ENCODE measurements at places on chromosomes 1 and 21. TPM values are rescaled to one million over a fixed set of nuclear protein-coding genes. Genes with fewer than 3 reads are reported as not detected.

GRCh38 chr1:195745189-195746010 is 862.8 kb downstream of the KCNT2 start:
- DNase-seq = no peak

DNA sequence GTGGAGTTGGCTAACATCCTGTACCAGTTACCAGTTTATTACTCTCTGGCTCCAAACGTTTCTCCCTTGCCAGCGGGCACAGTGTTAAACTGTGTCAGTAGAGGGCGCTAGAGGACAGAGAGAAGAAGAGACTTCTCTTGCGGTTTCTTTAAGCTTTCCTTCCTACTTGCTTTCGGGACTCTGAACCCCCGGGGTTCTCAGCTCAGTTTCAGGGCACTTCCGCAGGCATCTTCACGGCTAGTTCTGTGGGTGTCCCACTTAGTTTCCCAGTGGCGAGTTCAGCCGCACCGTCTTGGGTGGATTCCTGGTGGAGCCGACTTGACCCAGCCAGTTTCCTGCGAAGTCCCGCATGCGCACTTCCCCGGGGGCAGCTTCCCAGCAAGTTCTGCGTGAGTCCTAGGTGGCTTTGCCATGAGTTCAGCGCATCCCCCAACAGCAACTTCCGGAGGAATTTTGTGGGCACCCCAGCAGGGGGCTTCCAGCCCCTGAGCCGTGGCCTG is 37.9 kb upstream of the BTG2 start:
- peak; percentile 96 for DNase-seq

Gene SPRTN
- 28.7 TPM for total RNA-seq

- peak; percentile 77 for DNase-seq
Measured at GRCh38 chr21:34552360-34553098, 40.5 kb upstream of the KCNE1 start.

DNA sequence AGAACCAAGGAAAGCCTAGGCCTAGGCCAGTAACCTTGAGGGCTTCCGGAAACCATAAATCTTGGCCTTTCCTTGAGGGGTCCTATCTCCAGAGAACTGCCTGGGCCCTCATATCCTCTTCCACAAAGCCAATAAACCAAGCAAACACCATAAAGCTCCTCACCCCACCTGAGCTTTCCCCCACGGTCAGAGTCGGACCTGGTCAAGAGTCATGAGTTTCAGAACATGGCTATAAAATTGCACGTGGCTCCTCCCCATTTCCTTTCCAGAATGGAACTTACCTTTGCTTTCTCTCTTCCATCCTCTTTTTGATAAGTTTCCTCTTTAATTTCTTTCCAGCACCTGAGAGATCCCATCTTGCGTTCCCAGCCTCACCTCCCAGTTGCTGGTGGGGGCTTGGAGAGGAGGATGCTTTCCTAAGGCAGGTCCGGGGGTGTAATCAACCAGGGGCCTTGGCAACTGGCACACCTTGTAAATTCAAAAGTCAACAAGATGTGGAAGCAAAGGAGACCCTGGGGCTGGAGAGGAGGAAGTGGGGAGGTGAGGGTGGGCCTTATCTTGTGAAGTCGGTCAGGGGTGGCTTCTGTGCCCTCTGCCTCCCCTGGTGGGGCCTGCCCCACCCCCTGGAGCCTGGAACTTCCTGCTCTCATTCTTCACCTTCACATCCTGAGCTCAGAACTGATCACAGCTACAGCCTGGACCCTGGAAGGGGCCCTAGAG is 259.9 kb downstream of the FOXD2 start:
- peak; percentile 74 for DNase-seq

Gene FGR
- not detected for total RNA-seq

GRCh38 chr1:22628698-22629444 is 7.6 kb upstream of the C1QA start:
- no peak for DNase-seq

- DNase-seq = no peak
Measured at GRCh38 chr21:42001781-42002180, 8.4 kb downstream of the ZBTB21 start.

Gene CLCNKA
- not detected for total RNA-seq

- no peak for DNase-seq
Measured at GRCh38 chr1:179554427-179554826, 21.3 kb downstream of the NPHS2 start.

Gene GBP4
- 0.23 TPM for total RNA-seq

Gene ODR4
- total RNA-seq = 9.6 TPM

Gene CRP
- total RNA-seq = not detected

- DNase-seq = no peak
Measured at GRCh38 chr1:2481885-2482284, 5.8 kb downstream of the PLCH2 start.

DNA sequence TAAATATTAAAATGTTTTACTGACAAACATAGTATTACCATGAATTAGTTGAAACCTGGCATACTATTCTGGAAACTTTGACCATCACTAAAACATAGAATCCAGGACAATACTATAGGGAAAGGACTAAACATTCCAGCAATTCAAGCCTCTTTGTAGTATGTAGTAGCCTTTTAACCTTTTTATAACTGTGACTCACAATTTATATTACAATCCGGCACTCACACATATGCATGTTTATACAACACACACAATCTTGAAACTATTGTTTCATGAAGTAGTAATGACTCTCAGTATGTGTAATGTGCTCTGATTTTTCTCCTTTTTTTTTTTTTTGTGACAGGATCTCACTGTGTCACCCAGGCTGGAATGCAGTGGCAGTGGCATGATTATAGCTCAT is 64.3 kb downstream of the ANKRD13C start:
- no peak for DNase-seq

- no peak for DNase-seq
Measured at GRCh38 chr1:9476790-9477463, 62.3 kb upstream of the SLC25A33 start.

GRCh38 chr1:111875640-111876039 is 113.8 kb downstream of the KCND3 start:
- no peak for DNase-seq

Gene CELA2B
- not detected for total RNA-seq

- DNase-seq = no peak
Measured at GRCh38 chr1:222697826-222698225, 14.5 kb downstream of the AIDA start.

DNA sequence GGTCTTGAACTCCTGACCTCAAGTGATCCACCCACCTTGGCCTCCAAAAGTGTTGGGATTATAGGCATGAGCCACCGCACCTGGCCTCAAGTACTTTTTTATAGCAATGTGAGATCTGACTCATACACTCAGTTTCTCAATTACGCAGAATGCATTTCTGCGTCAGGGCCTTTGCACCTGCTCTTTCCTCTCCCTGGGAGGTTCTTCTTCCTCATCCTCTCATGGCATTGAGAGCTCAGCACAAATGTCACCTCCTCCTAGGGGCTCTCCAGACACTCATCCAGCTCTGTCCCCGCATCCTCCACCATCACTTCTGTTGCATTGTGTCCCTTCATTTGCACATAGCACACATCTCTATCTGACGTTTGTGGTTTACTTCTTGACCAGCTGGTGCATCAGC is 418.8 kb downstream of the PTPRU start:
- DNase-seq = no peak

GRCh38 chr21:39088831-39089380 is 94.3 kb downstream of the PSMG1 start:
- DNase-seq = peak; percentile 29

GRCh38 chr1:226643611-226644540 is 95.2 kb downstream of the ITPKB start:
- no peak for DNase-seq

DNA sequence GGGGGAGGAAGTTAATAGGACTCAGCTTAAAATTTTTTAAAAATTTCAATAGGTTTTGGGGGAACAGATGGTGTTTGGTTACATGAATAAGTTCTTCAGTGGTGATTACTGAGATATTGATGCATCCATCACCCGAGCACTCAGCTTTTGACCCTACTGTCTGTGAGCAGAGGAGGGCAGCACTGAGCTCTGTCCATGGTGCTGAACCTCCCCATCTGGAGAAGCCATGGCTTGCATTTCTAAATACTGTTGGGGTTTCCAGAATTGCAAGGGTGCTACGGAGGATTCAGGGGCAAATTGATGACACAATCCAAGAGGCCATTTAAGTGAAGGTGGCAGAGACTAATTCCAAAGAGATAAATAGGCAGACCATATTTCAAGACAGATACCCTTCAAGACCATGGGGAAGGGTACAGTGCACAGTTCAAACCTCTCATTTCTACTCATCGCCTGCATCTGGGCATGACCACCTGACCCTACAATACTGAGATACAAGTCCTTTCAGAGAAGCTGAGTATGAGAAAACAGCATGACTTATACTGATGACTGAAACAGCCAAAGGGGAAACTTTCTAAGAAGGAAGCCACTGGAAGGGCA is 17.2 kb downstream of the SYT2 start:
- DNase-seq = peak; percentile 73

DNA sequence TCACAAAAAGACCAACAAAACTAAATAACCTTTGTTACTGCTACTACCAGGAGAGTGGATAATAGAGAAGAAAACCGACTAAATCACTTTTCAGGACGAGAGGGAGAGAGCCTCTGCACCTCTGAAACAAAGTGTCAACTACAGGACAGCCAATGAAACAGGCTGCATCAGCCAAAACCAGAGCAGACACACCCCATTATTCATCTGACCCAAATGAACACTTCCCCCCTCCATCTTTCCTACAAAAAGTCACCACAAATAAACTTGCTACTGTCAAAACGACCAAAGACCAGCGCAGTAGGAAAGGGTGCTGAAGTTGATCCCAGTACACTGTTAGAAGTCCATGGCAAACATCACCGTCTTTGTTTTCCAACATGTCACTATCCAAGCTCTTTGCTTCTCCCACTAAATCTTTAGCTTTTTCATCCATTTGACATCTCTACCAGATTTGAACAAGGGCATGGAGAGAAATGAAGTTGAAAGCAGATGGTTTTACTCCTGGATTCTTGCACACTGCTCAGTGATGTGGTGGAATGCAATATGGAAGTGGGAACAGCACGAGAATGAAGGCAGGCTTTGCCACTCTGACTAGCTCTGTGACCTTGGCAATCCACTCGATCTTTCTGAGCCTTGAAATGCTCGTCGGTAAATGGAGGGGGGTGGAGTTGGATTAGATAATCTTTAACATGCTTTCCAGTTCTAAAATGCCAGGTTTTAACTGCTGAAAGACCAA is 20.5 kb downstream of the DSTYK start:
- DNase-seq = no peak

GRCh38 chr21:45469273-45470086 is 64.5 kb downstream of the COL18A1 start:
- no peak for DNase-seq

Gene SLC35F3
- total RNA-seq = not detected

Measured in HT-29 (cell line).